Endothelial cell of umbilical vein (primary cell): ENCODE measurements at places on chromosomes 7 and 10.
A peak's percentile ranks its signal among the peaks of the same experiment; 100 is the strongest.

DNA sequence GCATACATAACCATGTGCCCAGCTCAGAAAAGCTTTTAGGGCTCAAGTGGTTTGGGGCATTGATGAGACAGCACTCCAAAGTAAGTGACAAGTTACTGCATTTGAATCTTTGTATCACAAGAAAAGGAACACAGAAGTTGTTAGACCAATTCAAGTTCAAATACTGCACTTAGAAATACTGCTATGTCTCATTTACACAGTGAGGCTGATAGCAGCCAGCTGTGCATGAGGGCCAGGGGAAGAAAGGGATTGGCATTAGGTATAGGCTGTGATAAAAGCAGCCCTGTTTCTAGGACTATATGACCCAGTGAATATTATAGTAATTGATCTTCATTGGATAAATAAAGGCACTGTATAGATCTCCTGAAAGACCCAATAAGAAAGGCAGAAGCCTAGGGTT is 197.8 kb upstream of the SORCS1 start:
- DNase-seq: no peak

- DNase-seq: no peak
These were observed 135.0 kb upstream of the PDLIM1 start for GRCh38 chr10:95425592-95426465.

DNA sequence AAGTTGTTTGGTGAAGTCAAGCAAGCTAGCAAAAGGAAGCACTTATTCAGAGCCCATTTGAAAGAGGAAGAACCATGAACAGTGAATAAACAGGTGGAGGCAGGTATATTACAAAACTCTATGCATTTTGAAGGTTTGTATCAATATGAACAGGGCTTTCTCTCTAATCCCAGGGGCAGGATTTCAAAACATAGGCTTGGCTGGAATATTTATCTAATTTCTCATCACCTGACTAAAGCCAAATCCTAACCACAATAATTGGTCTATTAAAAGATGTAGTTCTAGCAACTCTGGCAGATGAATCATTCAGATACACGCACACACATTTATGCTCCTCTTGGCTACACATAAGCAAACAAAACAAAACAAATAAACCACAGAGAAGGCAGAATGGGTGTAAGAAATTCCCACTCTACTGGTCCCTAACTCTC is 554.4 kb downstream of the INHBA start:
- peak; percentile 35 for DNase-seq

DNA sequence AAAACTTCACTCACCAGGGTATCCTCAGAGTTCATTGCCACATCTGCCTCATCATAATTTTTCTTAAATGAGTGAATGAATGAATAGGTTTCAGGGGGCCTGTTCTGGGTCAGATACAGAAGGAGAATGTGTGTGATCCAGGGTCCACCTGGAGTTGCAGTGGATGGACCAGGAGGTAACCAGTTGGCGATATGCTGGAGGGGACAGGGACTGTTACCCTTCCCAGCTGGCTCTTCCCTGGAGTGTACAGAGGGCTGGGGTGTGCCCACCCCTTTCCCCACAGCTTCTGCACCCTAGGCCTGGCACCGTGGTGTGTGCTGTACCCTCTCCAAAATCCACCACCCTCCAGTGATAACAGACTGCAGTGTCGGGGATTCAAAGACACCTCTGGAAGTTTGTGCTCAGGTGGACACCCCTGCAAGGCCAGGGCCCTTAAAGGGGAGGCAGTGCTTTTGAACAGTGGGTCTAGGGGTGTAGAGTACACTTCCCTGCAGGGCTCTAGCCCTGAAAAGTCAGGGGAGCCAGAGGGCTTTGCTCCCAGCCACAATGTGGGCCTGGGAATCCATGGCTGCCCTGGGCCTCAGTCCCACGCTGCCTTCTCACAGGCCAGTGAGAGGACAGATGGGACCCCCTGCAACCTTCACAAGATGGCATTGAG is 134.4 kb upstream of the UNC5B start:
- no peak for DNase-seq

DNA sequence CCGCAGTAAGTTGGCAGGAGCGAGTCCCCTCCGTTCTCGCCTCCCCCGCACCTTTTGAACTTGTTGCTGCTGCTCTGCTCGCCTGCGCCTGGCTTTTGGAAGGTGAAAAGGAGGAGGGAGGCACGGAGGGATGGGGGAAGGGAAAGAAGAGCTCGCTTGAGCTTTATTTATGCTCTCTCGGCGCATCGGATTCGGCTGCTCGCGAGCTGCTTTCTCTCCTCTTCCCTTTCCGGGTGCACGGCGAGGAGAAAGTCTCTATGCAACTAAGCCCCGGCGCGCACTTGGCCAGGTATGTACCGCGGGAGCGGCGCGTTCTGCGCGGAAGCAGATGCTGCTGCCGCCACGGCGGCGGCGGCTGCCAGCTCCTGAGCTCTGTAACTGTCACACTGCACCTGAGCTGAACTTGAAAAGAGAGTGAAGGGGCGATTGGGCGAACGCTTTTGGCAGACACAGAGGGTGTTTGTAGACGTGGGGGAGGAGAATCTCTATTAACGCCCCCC is 551 bp downstream of the KCND2 start:
- DNase-seq: peak; percentile 7

- DNase-seq: no peak
These were observed 97.7 kb downstream of the CACNA2D1 start for GRCh38 chr7:82345886-82346285.
